ENCODE measurements at places on chromosomes 5 and 9.

- DNase-seq, result peak; percentile 45
Observed at GRCh38 chr5:126801992-126802294, 25.0 kb downstream of the LMNB1 start.

DNA sequence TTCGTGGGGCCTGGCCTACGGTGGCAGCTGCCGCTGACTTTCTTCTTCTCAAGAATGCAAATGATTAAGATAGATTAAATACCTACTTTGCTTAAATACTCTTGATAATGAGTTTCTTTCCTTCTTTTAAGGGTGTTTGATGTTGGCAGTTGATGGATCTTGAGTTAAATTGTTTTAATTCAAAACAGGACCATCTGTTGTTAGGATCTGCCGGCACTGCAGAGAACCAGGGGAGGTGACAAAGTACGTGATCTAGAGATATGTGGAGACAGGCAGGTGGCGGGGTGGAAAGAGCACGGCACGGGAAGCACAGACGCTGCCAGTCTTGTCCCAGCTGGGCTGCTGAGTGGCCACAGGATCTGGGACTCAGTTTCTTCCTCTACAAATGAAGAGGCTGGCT lies 37.9 kb downstream of the MED27 start:
- DNase-seq, result no peak

DNA sequence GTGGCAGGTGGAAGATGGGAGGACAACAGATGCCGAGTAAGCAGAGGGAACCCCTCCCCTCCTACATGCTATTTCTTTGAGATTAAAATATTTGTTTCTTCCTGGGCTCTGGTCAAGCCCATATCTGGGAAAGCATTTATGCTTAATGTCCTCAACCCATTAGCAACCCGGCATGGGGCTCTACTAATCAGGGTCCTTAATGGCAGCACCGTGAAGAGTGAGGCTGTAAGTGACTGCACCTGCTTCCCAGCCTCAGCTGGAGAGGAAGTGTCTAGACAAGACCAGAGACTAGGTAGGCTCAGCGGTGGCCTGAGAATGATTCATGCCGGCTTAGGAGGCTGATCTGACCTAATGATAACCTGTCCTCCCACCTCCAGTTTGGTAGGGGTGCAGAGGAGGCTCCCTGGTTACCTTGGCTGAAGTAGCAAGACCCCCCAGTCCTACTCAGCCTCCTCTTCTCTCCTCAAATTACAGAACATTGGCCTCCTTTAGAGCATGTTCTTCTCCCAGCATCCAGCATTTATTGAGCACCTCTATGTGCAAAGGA lies 61.3 kb upstream of the HSPA9 start:
- no peak for DNase-seq

GRCh38 chr5:77642738-77643653 lies 4.5 kb upstream of the OTP start:
- no peak for DNase-seq

GRCh38 chr5:148135091-148136048 lies 33.0 kb upstream of the SPINK14 start:
- no peak for DNase-seq

DNA sequence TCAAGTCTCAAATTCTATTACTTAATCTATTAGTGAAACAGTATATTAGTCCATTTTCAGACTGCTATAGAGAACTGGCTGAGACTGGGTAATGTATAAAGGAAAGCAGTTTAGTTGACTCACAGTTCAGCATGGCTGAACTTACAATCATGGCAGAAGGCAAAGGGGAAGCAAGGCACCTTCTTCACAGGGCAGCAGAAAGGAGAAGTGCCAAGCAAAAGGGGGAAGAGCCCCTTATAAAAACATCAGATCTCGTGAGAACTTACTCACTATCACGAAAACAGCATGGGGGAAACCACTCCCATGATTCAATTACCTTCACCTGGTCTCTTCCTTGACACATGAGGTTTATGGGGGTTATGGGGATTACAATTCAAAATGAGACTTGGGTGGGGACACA lies 67.9 kb upstream of the CHSY3 start:
- no peak for DNase-seq
